GM12892 (cell line): ENCODE measurements at places on chromosomes 7 and 10.

- no peak for DNase-seq
Observed at GRCh38 chr7:40969641-40970040, 733.2 kb downstream of the INHBA start.

DNA sequence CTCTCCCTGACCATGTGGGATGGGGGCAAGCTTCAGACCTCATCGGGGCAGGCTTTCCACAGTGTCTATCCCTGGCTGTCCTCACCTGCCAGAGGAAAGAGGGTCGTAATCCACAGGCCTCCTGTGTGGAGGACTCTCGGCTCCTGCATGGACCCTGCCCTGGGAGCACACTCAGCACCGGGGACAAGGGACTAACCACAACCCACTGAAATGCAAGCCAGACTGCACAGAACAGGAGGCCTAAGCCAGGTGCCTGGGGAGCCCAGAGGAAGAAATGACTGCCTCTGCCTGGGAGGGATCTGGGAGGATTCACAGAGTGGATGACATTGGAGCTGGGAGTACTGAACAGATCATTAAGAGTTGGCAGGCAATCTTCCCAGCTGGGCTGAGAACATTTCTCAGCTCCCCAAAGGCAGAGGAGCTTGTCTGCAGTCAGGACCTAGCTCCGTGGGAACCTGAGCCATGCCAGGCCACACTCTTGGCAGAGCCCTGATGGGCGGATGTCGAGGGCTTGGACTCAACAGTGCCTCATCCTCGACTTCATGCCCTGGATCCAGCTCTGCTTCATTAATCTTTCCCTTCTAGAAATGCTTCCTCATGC, 213.4 kb downstream of the USP6NL start:
- DNase-seq: no peak

DNA sequence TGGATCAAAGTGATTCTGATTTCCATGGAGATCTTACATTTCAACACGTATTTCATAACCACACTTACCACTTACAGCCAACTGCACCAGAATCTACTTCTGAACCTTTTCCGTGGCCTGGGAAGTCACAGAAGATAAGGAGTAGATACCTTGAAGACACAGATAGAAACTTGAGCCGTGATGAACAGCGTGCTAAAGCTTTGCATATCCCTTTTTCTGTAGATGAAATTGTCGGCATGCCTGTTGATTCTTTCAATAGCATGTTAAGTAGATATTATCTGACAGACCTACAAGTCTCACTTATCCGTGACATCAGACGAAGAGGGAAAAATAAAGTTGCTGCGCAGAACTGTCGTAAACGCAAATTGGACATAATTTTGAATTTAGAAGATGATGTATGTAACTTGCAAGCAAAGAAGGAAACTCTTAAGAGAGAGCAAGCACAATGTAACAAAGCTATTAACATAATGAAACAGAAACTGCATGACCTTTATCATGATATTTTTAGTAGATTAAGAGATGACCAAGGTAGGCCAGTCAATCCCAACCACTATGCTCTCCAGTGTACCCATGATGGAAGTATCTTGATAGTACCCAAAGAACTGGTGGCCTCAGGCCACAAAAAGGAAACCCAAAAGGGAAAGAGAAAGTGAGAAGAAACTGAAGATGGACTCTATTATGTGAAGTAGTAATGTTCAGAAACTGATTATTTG, 15.3 kb downstream of the HNRNPA2B1 start:
- DNase-seq: no peak

DNA sequence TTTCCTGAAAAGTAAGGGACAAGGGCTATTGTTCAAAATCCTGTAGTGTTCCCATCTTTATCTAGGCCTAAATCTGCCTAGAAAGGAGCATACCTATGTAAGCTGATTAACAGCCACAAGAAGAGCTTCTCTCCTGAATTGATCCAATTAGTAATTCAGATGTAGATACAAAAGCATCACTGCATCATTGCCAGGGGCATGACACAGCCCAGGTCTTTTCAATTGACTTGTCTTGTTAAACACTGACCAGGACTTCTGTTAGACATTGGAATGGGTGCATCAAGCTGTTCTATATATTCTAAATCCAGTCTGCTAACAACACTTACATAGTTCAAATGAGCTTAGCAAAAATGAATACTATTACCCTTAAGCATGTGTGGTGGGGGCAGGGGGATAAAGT, 589.2 kb downstream of the INHBA start:
- no peak for DNase-seq

- DNase-seq: no peak
Observed at GRCh38 chr10:78913219-78914059, 155.3 kb upstream of the ZMIZ1 start.

DNA sequence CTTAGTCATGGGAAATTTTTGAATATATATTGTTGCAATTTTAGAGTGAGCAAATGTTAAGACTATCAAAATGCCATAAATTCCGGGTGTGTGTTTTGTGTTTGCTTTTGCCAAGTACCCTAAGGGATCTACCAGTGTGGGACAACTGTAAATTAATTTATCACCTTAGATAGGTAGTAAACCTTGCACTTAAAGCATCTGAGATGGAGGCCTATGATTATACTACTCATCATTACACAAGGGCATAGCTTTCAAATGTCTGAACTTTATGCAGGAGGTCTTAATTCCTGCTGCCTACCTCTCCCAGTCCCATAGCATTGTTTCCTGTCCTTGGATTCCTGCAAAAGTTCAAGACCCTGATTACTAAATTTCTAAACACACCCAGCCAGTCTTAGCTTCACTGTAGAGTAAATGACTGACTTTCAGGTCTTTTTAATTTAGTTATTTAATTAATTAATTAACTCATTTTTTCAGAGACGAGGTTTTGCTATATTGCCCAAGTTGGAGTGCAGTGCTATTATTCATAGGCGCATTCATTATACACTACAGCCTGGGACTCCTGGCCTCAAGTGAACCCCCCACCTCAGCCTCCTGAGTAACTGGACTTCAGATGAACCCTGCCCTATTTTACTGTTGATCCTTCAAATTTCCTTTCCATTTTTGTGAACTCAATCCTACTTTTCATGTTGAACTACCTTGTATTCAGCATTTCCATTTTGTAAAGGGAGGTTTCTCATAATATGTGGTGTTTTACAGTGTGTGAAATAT, 47.0 kb downstream of the THSD7A start:
- DNase-seq: no peak

DNA sequence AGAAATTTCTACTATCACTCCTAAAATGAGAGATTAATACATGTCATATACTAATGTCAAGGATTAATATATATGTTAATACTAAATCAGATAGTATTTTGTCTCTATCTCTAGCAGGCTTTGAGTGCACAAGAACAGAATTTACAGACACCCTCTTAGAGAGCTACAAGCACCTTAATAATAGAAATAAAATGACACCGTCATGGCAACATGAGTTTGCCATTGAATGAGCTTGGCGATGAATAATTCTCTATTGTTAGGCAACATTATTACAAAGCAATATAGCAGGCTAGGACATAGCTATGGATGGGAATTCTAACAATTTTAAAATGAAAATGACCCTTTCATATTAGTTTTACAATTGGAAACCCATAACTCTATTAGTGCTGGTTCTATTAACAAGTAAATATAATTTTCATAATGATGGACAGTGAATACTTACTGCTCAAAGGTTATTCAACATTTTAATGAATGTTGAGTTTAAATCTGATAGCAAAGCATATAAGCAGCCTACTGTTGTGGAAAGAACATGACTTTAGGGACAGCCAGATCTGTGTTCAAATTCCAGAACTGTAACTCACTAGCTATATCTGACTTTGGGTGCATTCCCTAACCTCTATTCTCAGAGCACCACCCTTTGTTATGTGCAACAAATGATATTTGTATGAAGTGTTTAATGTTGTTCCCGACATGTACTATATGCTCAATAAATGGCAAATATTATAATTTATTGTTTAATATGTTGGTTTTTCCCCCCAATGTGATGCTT, 184.5 kb upstream of the DKK1 start:
- no peak for DNase-seq

DNA sequence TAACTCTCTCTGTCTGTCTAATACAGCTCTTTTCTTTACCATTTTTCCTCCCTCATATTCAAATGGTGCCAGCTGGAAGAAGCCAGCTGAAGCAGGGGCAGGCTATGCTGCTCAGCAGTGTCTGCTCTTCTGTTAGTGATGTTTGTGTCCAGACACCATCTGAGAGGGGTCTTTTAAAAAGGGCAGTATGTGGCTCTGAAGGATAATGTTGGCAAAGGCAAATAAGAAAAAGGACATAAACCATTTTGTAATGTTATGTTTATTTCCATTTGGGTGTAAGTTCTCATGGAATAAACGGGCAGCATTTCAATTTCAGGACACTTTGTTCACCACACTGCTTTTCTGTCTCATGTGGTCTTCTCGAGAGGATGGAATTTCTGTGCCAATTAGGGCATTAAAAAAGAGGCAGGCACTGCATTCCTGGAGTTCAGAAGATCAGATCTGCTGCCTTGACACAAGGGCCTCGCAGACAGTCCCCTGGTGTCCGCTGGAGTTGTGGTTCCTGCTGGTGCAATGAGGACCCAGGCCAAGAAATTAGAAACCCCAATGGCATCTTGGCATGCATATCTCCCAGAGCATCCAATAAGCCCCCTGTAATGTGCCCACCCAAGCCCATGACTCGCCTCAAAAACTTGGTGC, 109.0 kb upstream of the ELMO1 start:
- no peak for DNase-seq

GRCh38 chr10:65166272-65166671, 1645.1 kb downstream of the REEP3 start:
- DNase-seq: no peak

- DNase-seq: no peak
Observed at GRCh38 chr10:35781643-35782035, 139.5 kb upstream of the FZD8 start.

GRCh38 chr10:15579605-15580004, 140.1 kb downstream of the ITGA8 start:
- DNase-seq: no peak

GRCh38 chr7:134458341-134458805, 527 bp downstream of the AKR1B1 start:
- DNase-seq: peak; percentile 55

GRCh38 chr7:2722591-2722990, 34.6 kb downstream of the AMZ1 start:
- no peak for DNase-seq

- no peak for DNase-seq
Observed at GRCh38 chr7:121076350-121077164, 88.0 kb downstream of the CPED1 start.

DNA sequence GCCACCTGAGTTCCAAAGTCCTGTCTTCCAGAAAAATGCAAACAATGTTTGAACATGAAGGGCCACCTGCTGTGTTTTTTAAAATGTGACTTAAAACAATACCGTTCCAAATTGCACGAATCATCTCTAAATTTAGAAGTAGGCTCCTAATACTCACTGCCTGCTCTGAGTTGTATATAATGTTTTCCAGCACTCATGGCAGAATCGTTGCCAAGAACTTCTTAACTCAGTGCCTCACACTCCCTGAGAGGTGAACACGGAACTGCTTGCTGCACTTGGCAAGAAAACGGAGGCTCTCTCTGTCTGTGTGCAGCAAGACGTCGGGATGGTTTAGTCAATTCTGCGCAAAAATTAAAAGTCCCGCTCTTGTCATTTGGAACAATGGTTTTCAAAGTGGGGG, 757.3 kb upstream of the AUTS2 start:
- no peak for DNase-seq

GRCh38 chr10:48580236-48580635, 24.6 kb downstream of the ARHGAP22 start:
- no peak for DNase-seq

GRCh38 chr7:107404740-107405537, 64.9 kb upstream of the GPR22 start:
- no peak for DNase-seq

GRCh38 chr7:80333040-80333439, 178.8 kb downstream of the GNAT3 start:
- no peak for DNase-seq

DNA sequence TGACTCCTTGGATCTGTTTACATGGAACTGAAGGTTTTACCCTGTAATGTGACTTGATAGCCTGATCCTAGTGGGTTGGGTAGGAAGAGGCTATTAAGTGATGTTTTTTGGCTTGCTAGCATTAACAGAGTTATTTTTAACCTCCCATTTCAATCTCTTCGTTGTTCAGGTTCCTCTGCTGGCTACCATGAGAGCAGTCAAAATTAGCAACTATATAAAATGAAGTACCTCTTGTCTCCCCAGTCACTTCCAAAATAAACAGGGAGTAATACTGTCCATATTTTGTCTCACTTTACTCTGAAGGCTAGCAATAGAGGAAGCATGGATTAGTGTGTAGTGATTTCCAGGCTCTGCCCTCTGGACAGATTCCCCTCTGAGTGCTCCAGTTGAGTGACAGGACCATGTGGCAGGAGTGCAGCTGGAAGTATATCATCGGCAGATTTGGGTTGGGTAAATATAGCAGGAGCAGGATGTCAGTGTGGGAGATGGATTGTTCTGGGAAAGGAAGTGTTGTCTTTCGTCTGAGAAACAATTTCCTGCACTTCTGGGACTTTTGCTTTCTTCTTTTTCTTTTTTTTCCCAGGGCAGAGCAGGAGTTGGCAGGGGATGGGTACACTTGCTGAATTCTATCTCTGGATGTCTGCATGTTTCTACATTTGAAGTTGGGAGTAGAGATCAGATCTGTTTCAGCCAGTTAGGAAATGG, 35.2 kb downstream of the GBF1 start:
- DNase-seq: no peak

DNA sequence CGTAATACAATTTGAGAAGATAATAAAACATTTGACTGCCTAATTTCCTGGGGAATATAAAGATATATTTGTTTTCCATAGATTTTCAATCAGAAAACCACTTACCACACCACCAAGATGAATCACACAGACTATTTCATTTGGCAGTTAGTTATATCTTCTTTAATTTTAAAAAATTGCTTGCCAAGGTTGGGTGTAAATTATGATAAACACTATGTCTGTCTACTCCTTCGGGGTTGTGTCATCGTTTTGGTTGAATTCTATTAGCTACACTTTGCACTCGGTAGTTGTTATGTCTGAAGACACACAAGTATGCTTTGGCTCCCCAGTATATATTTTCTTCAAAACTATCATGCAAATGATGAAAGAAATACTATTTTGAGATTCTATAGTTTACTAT, 594.8 kb upstream of the SEMA3D start:
- DNase-seq: no peak

GRCh38 chr10:115026056-115026745, 67.0 kb upstream of the ATRNL1 start:
- DNase-seq: no peak

DNA sequence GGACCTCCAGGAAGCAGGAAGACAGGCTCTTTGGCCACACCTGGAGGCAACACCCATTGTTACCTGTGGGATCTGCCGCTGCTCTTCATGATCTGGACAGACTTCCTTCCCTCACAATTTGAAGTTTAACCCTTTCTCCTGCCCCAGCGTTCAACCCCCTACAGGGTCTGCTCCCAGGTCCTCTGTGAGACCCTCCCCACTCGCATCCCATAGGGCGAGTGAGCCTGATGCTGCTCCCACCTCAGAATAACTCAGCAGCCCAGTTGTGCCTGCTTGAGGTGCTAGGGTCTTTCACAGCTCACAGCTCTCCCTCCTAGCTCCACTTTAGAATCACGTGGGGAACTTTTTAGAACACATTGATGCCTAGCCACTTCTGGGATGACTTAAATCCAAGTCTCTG, 61.8 kb upstream of the C10orf90 start:
- no peak for DNase-seq

GRCh38 chr10:16992611-16993119, 136.9 kb downstream of the CUBN start:
- DNase-seq: no peak
